ENCODE measurements at places on chromosomes 4 and X.
A peak's percentile ranks its signal among the peaks of the same experiment; 100 is the strongest.

DNA sequence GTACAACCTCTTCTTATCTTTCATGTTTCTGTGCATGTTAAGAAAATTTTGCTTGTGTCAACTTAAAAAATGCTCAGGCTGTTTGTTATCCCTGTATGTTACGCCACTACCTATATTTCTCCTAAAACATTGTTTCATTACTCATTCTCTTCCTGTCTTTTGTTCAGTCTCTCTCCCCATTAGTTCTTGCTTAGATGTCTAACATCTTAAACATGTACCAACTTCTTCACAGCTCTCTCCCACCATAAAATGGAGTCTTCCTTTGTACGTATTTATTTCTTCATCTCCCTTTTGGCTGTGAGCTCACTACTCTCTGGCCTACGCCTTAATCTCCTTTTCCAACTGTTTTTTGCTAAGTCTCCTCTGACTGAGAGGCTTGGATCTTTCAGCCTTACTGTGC lies 36.4 kb downstream of the PCDH7 start:
- no peak for DNase-seq

DNA sequence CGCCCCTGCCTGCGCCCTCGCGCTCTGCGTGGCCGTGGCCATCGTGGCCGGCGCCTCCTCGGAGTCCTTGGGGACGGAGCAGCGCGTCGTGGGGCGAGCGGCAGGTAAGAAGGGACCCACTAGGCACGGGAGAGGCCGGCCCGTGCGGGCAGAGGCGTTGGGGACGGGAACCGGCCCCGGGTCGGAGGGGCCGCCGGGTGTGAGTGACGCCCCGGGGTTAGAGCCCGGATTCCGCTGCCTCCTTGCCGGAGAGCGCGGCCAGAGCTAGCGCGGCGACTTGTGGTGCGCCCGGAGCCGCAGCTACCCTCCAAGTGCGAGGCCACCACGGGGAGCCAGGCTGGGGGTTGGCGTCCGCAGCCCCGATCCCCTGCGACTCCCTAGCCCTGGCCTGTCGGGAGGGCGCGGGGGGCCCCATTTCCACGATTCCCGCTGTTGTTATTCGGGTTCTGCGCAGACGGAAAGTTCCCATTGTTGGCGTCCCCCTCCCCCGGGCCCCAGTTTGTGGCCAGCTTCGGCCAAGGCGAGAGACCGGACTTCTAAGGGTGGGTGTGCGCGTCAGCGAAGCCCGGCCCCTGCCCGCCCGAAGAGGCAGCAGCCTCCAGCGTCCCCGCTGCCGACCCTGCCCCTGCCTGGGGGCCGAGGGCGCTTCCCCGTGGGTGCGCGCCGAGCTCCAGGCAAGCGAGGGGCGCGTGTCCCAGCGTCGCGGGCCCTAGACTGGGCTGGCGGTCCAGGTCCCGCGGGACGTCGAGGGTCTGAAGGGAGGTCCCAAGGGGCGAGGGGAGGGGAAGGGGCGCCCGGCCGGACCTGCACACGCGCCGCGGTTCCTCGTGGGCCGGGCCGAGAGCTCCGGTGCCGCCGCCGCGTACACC lies 1.1 kb downstream of the FGFR3 start:
- DNase-seq = no peak

- no peak for DNase-seq
Measured at GRCh38 chr4:138555584-138555983, 313.4 kb upstream of the SLC7A11 start.

DNA sequence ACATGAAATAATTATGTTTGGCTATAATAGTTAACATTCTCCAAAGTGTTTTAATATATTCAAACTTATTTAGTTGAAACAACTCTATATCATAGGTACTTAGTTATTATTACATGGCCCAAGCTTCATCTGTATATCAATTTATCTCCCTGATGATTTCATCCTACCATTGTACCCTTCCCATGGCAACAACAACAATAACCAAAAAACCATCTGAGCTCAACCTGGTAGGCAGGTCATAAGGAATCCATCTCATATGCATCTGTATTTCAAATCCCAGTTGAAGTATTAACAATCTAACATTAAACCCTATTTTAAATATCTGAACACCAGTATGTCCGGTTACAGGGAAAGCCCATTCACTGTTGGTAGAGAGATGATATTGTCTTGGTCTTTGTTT lies 33.1 kb upstream of the SLC7A11 start:
- DNase-seq = no peak

- no peak for DNase-seq
Measured at GRCh38 chr4:174580597-174580996, 58.3 kb upstream of the HPGD start.

DNA sequence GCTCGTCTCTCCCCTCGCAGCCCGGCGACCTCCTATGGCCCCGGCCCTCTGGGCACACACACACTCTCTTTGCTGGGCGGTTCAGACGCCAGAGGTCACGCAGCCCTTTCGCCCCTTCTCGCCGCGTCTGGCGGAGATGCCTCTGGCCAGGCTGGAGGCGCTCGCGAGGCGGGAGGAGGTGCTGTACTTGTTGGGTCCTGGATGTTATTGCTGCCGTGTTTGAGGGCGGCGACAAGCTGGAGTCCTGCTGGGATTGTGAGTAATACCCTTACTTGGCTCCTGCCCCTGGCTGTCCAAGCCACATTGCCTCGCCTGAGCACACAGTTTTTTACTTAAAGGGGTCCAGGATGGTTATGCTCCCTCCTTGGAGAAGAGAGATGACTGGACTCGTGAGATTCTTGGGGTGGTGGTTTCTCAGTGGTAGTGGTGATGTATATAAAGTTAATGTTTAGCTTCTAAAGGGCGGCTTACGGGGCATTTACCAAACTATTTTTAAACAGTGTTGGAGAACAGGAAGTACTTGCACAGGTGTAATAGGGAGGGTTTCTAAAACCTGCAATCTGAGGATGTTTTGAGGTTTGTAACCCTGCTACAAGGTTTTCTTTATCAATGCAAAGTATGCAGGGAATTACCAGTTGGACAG lies 572 bp downstream of the USP53 start:
- DNase-seq = peak; percentile 5

DNA sequence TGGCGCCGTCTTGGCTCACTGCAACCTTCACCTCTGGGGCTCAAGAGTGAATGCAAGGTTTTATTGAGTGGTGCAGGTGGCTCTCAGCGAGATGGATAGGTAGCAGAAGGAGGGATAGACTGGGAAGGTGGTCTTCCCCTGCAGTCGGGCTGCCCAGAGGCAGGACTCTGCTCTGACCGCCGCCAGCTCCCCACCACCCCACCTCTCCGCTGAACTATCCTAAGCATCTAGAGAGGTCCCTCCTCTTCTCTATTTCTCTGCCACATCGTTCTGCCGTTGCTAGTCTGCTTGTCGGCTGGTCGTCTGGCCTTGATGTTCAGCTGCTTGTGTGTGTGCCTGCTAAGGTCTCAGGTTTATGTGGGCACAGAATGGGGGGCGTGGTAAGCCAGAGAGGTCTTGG lies 54.5 kb upstream of the UGT2B15 start:
- no peak for DNase-seq

GRCh38 chrX:87338510-87338909 lies 179.1 kb upstream of the KLHL4 start:
- no peak for DNase-seq

GRCh38 chrX:135974279-135974856 lies 580 bp upstream of the MMGT1 start:
- no peak for DNase-seq

- no peak for DNase-seq
Measured at GRCh38 chr4:151853034-151853433, 92.2 kb upstream of the GATB start.

DNA sequence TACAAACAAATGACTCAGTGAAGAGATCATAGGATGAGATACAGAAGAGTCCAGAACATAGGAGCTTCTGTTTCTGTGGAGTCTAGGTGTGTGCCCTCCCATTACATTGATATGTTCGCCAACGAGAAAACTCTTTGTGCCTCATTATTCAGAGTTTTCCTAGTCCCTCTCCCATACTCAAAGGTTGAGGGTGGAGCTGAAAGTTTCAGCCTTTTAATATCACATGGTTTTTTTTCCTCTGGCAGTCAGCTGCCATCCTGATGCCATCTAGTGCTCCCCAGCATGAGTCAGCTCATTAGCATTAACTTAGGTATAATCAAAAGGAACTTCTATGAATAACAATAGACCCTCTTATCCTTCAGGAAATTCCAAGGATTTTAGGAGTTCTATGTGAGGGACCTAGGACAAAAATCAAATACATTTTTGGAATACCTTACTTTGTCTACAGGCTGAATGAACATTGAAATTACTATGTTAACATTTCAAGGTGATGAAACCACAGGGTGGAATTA lies 559.6 kb upstream of the AMOT start:
- no peak for DNase-seq

- no peak for DNase-seq
Measured at GRCh38 chr4:182147391-182147790, 95.8 kb upstream of the TENM3 start.

- no peak for DNase-seq
Measured at GRCh38 chr4:182843808-182844325, 73.3 kb downstream of the DCTD start.

DNA sequence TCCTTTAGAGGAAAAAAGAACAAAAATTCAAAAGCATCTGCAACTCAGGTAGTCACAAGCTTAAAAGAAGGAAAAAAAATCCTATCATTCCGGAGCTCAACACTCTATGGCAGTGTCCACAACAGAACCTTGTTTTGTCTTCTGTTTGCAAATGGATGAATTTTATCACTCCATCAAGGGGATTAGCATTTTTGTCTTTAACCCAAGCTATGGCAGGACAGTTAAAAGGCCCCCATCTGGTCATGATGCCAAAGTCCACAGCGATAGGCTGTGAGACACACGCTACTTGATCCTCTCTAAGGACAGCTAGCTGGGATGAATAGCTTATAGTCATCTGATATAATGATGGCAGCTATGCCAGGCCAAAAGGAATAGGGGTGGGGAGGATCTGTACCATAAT lies 16.6 kb downstream of the AMER1 start:
- no peak for DNase-seq

- DNase-seq = no peak
Measured at GRCh38 chrX:48695925-48696300, 621 bp upstream of the SUV39H1 start.

- DNase-seq = no peak
Measured at GRCh38 chrX:35439034-35439660, 359.0 kb upstream of the MAGEB16 start.

- DNase-seq = no peak
Measured at GRCh38 chrX:38151441-38151840, 69.2 kb downstream of the SRPX start.

- DNase-seq = no peak
Measured at GRCh38 chr4:17924189-17924588, 97.4 kb downstream of the LCORL start.

DNA sequence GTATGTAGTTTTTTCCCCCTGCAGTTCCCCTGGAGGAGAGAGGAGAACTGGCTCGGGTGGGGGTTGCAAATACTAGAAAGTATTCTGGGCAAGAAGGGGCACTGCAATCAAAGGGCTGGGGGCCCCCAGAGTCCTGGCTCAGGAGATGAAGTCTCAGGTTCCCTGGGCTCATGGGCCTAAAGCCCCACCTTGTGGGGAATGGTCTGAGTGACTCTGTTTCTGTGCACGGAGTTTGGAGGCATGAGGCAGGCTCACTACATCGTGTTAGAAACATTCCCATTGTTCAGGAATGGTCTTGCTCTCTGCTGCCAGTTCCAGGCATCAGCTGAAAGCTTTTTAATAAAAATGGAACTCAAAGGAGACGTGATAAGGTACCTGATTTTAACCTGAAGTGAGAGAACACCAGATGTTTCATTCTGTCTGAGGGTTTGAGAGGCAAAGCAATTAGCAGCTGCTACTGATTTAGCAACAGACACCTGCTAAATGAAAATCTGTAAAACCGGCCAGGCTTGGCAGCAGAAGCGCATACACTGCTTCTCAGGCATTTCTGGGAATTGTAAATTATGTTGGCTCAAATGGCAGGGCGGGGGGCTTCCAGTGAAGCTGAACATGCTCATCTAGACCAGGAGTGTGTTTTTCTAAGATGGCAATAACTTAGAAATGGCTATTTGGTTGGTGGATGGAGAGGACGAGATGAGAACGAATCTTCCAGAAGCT lies 122.7 kb downstream of the TMEM164 start:
- DNase-seq = no peak

DNA sequence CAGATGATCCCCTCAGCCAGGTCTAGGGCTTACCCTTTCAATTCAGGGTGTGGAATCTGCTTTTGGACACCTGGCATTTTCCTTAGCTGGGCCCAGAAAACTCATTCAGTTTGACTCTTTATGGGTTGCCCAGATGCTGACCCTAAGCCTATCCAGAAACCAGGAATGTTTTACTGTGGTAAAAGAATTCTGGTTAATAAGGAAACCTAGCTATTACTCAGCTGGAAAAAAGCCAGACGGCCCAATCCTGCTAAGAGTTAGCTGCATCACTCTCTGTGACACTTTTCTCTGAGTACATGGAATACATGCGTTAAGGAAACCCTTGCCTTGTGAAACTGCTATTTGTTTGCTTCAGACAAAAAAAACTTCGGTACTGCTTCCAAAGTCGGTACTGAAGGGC lies 28.0 kb downstream of the ING2 start:
- no peak for DNase-seq

GRCh38 chr4:2333916-2334644 lies 72.2 kb upstream of the MXD4 start:
- no peak for DNase-seq

- DNase-seq = no peak
Measured at GRCh38 chrX:150163956-150164726, 199.0 kb upstream of the MAMLD1 start.

DNA sequence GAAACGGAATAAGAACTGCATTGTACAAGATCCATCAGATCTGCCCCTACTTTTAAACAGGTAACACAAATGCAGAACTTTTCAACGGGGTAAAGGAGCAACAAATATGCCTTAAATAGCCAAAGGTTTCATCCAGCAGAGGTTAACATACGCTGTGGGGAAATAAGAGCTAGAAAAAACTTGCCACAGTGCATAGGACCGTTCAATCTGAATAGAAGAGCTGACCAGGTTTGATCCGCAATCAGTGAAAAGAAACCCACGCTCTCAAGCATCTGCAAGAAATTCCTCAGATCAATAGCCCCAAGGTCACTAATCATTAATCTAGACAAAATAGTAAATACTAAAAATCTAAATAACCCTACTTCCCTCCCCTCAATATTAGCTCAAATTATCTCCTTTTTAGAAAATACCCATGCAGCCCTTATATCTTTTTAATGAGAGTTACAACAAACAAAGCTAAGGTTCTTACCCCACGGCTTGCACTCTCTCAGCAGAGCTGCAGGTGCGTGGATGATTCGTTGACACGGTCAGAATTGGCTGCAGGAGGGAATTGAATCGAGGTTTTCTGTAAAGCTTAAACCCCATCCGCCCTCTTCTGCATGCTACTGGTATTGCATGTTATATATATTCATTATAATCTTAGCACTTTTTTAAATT lies at the start of gene TLR10:
Gene TLR10 (minus strand): TSS at position 539 of the 657 bp plus-strand sequence. CDS start 7,400 bp downstream, outside the sequence.
- no peak for DNase-seq

DNA sequence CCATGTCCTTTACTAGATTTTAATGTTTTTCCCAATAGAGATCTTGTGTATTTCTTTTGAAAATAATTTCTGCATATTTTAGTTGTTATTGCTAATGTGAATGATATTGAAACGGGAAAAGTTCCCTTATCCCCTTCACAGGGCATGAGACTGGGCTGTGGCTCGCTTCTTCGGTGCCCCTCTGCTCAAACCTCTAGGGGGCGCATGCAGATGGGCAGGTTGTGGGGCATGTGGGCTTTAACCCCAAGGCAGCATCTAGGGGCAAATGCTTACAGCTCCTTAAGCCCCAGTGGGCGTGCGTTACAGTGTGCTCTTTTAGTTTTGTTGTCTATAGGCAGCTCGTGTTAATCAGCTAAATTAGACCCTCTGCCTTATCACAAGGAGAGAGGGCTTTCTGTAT lies 194.7 kb downstream of the OPHN1 start:
- no peak for DNase-seq

All from stimulated activated CD4-positive, alpha-beta T cell treated with anti-CD3 and anti-CD28 coated beads, Interleukin-1b, Interleukin-23, amount 100 ng/mL, for 1 hour (primary cell).